Hepatocyte (in vitro differentiated cells): ENCODE measurements at places on chromosomes 6 and 20.

- H3K4me1 ChIP-seq, result peaks cover 13% of the 10 kb centered on the region
- no peaks in the 10 kb centered on the region for H3K36me3 ChIP-seq
- DNase-seq, result peak; percentile 30
Observed at GRCh38 chr6:21663966-21664313, 70.4 kb downstream of the SOX4 start.

- peak within 1 kb of the TSS; percentile 82 for H3K4me3 ChIP-seq
- H3K36me3 ChIP-seq, result no peaks in the 10 kb centered on the region
- peaks cover 55% of the 10 kb centered on the region for H3K4me1 ChIP-seq
- peak; percentile 83 for DNase-seq
- no peak within 1 kb of the TSS for H3K27ac ChIP-seq
Observed at GRCh38 chr6:44223319-44224028, at the start of gene SLC29A1. Gene SLC29A1 (plus strand): TSS chr6:44223595. CDS start chr6:44227314, 3,719 bp downstream.

GRCh38 chr6:14016935-14017625 is 92.3 kb downstream of the RNF182 start:
- no peak overlapping the region for H3K27ac ChIP-seq
- DNase-seq, result no peak
- H3K4me3 ChIP-seq, result no peak overlapping the region
- no peaks in the 10 kb centered on the region for H3K36me3 ChIP-seq

- H3K27me3 ChIP-seq, result no peaks in the 10 kb centered on the region
- peak overlapping the region; percentile 59 for H3K27ac ChIP-seq
- no peak for DNase-seq
Observed at GRCh38 chr6:57252975-57253374, 30.9 kb upstream of the RAB23 start.

DNA sequence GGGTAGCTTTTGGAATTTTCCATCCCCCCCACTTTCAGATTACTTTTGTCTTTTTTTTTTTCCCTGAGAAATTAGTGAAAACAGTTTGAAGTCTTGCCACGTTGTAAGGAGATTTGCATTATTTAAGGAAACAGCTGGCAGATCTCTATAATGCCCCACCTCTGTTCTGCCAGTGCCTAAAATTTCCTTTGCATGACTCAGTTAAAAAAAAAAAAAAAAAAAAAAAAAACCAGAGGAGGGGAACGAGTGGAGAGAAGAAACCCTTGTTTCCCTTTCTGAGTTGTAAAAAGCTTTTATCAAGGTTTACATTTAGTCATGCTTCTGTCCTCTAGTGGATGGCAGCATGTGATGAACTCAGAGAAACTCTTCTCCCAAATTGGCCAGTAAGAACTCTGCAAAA is 33.5 kb downstream of the CARMIL1 start:
- peaks cover 47% of the 10 kb centered on the region for H3K4me1 ChIP-seq
- peak overlapping the region; percentile 66 for H3K27ac ChIP-seq
- H3K36me3 ChIP-seq, result no peaks in the 10 kb centered on the region
- no peaks in the 10 kb centered on the region for H3K27me3 ChIP-seq

GRCh38 chr6:127186889-127187288 is 68.4 kb downstream of the RSPO3 start:
- no peaks in the 10 kb centered on the region for H3K36me3 ChIP-seq
- no peak overlapping the region for H3K4me3 ChIP-seq
- H3K4me1 ChIP-seq, result no peaks in the 10 kb centered on the region
- no peaks in the 10 kb centered on the region for H3K27me3 ChIP-seq

DNA sequence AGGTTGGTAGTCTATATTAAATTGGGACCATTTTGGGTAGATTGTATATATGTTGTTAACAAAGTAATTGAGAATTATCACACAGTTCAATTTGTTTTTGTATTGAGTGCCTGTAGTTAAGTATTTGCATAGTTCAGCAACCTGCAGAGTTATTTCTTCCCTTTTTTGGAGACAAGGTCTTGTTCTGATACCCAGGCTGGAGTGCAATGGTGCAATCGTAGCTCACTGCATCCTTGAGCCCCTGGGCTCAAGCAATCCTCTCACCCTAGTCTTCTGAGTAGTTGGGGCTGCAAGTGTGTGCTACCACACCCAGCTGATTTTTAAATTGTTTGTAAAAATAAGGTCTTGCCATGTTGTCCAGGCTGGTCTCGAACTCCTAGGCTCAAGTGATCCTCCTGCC is 250.5 kb downstream of the UTRN start:
- no peak overlapping the region for H3K4me3 ChIP-seq
- no peaks in the 10 kb centered on the region for H3K36me3 ChIP-seq
- H3K4me1 ChIP-seq, result no peaks in the 10 kb centered on the region
- DNase-seq, result no peak
- H3K27me3 ChIP-seq, result no peaks in the 10 kb centered on the region
